ENCODE measurements at places on chromosomes 6 and 20.

- DNase-seq = no peak
These were observed 297.3 kb downstream of the PHACTR1 start for GRCh38 chr6:13013681-13014503.

DNA sequence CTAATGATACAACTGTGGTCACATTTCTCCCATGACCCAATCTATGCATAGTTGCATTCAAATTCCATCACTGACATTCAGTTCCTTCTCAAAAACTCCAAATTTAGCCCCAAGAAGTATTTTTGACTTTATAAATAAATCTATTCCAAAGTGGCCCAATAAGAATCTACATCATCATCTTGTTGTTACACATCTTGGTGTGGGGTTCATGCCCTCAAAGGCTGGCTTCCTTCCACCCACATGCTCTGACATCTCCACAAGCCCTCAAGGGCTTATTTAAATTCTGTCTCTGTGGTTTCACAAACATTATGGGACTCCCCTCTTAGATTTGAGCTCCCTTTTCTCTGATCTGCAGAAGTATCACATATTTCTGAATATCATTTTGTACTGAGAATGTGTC is 585.3 kb upstream of the BTBD3 start:
- peak; percentile 7 for DNase-seq

DNA sequence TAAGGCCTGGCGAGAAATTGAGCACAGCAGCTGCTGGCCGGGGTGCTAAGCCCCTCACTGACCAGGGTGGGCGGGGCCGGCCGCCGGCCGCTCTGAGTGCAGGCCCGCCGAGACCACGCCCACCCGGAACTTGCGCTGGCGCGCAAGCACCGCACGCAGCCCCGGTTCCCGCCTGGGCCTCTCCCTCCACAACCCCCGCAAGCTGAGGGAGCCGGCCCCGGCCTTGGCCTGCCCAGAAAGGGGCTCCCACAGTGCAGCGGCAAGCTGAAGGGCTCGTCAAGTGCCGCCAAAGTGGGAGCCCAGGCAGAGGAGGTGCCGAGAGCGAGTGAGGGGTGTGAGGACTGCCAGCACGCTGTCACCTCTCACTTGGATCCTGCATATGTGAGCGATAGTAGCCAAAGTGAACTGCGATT is 251.2 kb downstream of the GJA1 start:
- no peak for DNase-seq

GRCh38 chr6:113406048-113406695 is 451.0 kb upstream of the MARCKS start:
- DNase-seq = no peak

GRCh38 chr6:90466154-90466940 is 120.5 kb downstream of the MAP3K7 start:
- peak; percentile 27 for DNase-seq

- DNase-seq = no peak
These were observed 192.5 kb downstream of the EDN1 start for GRCh38 chr6:12482386-12483375.

GRCh38 chr20:9281803-9282202 is 212.9 kb downstream of the PLCB4 start:
- DNase-seq = no peak

GRCh38 chr6:138203315-138203714 is 15.0 kb downstream of the PBOV1 start:
- DNase-seq = no peak

DNA sequence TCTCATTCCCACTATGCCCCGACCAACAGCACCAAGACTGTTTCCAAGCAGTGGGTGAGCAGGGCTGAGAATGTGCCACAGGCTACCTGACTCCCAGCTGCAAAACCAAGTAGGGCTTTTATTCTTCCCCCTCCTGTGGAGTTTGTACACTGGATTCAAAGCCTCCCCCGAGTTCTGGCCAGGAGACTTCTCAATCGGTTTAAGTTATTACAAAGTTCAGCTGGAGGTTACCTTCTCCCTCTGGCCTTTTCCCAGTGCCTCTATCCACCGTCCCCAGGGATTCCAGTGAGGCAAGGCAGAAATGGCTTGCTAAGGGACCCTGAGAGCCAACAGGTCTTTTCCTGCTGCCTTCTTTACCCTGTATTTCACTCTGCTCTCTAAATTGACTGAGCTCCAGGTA is 217.0 kb downstream of the ADGRG6 start:
- DNase-seq = no peak

DNA sequence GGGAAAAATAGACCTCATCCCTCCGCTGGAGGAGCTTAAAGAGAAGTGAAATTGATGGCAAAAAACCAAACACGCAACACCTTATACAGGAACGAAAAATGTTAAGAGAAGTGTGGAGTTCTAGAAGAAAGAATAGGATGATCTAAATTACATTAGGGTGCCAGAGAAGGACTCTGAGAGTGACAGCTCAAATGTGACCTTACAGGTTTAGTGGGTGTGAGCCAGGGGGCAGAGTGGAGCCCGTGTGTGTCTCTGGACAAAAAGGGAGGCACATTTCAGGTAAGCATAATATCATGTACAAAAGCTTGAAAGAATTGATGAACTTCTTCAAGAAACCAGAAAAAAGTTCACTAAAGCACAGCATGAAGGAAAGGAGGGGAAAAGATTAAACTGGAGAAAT is 20.8 kb downstream of the HLA-DRA start:
- no peak for DNase-seq

DNA sequence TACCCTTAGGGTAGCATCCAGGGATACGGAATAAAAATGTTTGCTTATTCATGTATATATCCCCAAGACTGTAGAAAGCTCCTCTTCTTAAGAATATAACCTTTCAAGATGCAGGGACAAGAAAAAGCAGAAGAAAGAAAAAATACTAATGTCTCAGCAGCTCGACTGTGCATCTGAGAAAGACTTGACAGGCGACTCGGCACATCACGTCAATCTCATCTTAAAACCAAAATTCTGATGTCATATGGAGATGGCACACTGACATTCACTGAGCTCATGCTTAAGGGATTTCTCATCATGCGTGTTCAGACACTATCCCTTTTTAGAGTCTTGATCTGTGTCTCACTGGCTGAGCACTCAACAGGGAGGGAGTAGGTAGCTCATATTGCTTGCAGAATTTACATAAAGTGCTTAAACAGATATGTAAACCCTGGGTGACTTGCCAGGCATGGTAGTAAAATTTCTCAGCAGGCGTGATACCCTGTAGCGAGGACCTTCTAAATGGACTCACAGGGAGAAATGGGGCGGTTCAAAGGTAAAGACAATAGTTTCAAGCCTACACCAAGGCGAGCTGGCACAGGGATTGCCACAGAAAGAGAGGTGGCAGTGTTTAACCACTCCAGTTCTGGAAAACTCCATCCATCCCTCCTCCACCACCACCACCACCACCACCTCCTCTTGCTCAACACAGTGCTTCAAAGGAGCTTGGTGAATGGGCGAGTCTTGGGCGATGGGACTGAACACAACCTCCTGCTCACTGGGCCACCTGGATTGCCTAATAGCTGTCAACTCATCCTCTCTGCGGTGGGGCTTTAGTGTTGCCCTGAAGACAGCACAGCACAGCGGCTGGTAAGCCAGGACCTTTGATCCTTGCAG is 330.5 kb downstream of the TFAP2A start:
- no peak for DNase-seq

GRCh38 chr6:56866917-56867522 is 87.9 kb upstream of the BEND6 start:
- no peak for DNase-seq

DNA sequence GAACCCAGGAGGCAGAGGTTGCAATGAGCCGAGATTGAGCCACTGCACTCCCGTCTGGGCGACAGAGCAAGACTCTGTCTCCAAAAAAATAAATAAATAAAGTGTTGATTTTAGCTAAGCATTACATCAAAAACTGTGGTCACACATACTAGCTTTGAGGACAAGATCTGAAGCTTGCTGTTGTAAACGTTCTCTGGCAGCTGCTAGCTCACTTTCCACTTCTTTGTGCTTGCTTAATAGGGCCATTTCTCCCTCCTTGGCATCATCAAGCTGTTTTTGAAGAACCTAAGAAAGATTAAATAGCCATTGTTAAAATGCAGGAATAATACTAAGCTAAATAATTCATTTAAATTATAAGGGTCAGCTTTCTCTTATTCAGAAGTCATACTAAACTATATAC is 55.7 kb downstream of the FAM184A start:
- DNase-seq = no peak
